Stimulated activated CD8-positive, alpha-beta memory T cell treated with anti-CD3 and anti-CD28 coated beads, Interleukin-15, amount 100 ng/mL, for 48 hours (primary cell): ENCODE measurements at places on chromosomes 2 and 18.

DNA sequence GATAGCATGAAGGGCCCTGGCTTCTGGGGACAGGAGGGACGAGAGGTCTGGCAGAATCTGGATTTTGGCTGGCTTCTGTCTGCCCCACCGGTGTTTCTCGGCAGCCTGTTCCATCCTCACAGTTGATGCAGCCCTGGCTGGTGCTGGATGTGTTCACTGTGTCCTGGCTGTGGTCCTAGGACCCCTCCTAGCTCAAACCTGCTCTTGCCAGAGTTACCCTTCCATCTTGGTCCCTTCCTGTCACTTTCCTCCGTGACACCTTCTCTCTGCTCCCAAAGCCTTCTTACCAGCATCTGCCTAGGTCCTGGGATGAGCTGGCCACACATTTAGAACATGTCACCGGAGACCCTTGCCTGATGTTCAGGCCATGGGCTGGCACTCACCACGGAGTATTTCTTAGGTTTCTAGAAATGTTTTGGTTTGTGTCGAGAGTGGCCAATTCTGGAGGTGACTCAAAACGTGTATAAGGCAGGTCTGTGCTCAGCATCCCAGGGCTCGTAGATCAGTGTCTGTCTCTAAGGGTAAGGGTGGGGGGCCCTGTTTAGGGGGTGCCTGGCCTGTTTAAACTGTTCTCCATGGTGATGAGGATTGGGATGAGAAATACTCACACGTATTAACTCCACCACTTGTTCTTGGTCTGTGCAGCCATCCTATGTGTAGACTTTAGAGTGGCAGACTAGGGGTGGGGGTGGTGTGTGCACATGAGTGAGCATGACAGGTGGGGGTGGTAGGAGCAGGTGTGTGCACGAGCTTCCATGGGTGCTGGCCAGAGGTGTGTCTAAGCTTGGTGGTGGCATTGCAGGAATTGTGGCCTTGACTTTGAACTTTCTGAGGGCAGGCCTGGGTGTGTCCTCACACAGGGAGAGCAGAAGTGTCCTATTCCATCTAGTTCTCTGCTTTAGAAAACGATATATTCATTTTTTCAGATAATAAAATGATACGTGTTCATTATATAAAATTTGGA, 162.7 kb downstream of the DYSF start:
- DNase-seq: no peak

- DNase-seq: no peak
These were observed 74.6 kb downstream of the CLHC1 start for GRCh38 chr2:55157474-55157884.

- DNase-seq: no peak
These were observed 5.1 kb downstream of the RPIA start for GRCh38 chr2:88696611-88697010.

- DNase-seq: no peak
These were observed 32.0 kb downstream of the YPEL5 start for GRCh38 chr2:30178618-30179434.

DNA sequence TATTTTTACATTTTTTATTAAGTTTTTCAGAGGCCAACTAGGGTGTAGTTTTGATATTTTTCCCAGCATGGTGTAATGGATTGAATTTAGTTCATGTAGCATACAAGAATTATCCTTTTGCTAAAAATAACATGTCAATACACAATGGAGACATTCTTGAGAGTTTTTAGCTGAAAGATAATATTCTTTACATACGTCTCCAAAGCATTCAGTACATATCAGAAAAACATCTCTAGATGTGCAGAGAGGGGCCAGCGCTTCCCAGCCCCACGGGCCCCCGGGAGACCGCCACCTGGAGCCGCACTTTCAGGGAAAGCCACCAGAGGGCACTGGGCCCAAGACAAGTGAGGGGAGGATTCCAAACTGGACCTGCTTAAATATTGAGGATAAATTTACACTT, 499.4 kb downstream of the GALR1 start:
- DNase-seq: no peak

GRCh38 chr18:50410008-50410407, 35.2 kb downstream of the SKA1 start:
- DNase-seq: no peak

GRCh38 chr2:70133491-70134322, 46.4 kb downstream of the PCBP1 start:
- DNase-seq: no peak

GRCh38 chr2:203122317-203122986, 107.8 kb downstream of the NBEAL1 start:
- no peak for DNase-seq

GRCh38 chr2:120920454-120921148, 184.9 kb downstream of the GLI2 start:
- no peak for DNase-seq

DNA sequence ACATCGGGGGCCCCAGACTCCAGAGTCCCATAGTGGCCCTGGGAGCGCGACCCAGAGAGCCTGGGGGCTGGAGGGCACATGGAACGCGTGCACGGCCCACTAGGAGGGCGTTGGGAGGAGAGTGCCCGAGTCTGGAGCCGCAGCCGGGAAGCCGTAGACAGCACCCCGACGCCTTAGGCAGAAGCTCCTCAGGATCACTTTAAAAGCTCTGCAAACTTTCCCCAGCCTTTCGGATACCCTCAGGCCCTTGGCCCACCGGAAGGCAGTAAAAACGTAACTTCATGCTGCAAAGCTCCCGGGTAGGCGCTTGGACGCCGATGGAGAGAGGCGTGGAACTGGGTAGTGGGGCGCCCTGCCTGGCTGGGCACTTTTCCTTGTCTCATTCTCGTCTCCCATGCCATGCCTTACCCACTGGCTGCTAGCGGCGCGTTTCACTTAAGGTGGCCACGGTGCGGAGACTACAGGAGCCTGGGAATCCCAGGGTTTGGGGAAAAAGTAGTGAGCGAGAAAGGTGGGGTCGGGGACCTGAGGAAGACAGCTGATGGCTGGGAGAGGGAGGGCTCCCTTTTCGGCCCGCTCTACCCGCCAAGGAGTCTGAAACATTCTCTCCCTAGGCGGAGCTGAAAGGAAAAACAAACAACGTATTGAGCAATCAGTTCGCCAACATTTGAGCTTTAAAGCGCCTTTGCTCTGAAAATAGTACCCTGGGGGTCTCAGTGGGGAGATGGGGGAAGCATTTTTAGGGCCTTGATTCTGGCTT, 141.8 kb downstream of the MEIS1 start:
- DNase-seq: no peak

- DNase-seq: no peak
These were observed 63.5 kb downstream of the TGIF1 start for GRCh38 chr18:3513481-3513880.

GRCh38 chr2:224165901-224166319, 126.8 kb upstream of the SERPINE2 start:
- no peak for DNase-seq

GRCh38 chr18:36856815-36857214, 27.9 kb downstream of the KIAA1328 start:
- no peak for DNase-seq
